ENCODE measurements at places on chromosomes 7 and 10.

DNA sequence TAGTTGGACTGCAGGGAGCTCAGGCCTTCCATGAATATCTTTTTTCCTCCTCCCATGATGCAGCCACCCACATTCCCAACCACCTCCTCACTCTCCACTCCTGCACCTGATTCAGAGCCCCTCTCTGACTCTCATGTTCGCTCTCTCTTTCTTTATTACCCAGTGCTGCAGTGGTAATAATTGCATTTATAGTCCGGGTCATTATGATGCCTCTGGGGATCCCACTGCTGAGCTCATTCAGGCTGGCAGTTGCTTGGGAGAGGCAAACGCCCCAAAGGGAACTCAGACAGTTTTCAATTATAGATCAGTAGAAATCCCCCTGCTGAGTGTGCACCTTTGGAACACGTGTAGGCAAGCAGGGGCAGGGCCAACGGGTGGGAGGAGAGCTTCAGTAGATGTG lies 953.0 kb downstream of the GRID1 start:
- no peak for DNase-seq

GRCh38 chr10:125060026-125060425 lies 100.3 kb downstream of the CTBP2 start:
- DNase-seq = peak; percentile 73

DNA sequence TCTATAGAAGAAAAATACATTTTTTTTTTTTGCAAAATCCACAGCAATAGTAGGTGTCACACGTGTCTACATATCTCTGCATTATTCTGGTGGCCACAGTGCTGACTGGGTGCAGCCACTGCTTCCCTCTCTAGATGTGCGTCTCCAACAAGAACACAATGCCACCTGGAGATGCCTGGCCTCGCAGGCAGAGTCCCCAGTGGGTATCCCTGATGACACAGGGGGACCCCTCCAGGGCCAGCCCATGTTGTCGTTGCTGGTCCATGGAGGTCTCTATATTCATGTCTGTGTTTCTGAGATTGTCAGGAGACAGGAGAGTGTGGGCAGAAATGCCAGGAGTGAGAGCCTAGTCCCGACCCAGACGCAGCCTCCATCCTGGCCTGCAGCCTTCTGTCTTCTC lies 345.9 kb upstream of the SHH start:
- DNase-seq = no peak

GRCh38 chr7:2893411-2893861 lies 49.3 kb upstream of the GNA12 start:
- no peak for DNase-seq

DNA sequence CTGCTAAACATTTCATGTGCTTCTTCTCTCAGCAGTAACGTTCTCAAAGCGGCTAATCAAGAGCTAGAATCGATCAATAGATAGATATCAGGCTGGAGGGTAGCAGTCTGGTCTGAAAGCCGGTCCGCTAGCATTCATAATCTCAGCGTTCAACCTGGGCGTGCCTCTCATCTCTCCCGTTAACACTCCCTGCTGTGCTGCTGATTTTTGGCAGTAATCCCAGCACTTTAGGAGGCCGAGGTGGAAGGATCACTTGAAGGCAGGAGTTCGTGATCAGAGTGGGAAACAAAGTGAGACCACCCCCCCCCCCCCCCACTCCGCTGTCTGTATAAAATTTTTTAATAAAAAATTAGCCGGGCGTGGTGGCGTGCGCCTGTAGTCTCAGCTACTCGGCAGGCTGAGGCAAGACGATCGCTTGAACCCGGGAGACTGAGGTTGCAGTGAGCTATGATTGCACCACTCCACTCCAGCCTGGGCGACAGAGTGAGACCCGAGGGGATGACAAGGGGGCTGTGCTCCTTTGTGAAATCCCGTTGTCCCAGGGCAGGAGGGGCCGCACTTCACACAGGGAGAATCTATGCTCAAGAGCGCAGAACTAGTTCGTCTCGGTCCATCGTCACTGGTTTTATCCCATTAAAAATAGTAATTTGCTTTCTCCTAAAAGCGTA lies 624 bp upstream of the CEP55 start:
- DNase-seq = peak; percentile 59

DNA sequence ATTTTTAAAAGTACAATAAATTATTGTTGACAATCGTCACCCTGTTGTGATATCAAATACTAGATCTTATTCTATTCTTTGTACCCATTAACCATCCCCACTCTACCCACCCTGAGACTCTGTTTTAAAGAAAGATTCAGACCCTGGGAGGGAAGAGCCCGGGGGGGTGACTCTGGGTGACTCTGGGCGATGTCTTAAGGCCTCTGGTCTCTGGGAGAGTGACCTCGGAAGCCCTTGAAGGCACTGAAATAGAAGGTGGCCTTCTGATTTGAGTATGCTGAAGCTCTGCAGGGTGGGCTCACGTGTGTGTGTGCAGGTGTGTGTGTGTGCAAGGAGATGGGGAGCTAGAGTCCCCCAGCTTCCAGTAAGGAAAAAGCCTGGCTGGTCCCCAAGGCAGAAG lies 9.7 kb downstream of the ADAP1 start:
- no peak for DNase-seq

- no peak for DNase-seq
These were observed 26.8 kb upstream of the THSD7A start for GRCh38 chr7:11858622-11859302.

GRCh38 chr7:2301511-2301863 lies 12.8 kb downstream of the SNX8 start:
- peak; percentile 67 for DNase-seq

DNA sequence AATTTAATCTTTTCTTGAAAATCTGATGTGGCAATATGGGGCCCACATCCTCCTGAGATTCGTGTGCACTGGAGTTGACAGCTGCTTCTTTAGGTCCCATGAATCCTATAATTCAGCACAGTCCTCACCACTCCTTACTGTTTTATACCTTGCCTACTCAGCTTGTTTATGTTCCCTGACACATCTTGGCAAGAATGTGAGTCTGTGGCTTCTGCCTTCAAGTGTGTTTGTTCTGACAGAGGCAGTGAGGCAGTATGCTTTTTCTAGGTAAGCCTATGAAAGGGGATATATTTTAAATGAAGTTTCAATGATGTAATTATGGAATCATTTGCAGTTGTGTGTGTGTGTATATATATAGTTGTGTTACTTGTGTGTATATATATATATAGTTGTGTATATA lies 106.4 kb downstream of the AMPH start:
- DNase-seq = no peak
